ENCODE measurements at places on chromosomes 12 and 14.

DNA sequence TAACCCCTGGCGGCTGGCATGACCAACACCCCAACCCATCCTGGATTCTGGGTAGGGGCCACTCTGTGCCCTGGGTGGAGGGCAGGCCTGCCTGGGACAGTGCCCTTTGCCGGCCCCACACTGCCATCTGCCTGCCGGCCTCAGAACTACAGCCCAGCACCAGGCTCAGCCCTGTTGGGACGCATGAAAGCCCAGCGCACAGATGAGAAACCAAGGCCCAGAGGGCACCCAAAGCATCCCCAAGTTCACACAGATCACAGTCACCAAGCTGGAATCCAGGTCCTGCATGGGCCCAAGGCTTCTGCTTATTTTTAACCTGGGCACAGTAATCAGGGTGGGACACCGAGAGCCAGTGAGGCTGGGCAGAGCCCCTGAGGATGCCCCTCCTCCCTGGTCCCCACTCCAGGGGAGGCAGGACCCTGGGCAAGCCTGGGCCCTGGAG, 26.2 kb downstream of the RFLNA start:
- DNase-seq, result peak; percentile 85

DNA sequence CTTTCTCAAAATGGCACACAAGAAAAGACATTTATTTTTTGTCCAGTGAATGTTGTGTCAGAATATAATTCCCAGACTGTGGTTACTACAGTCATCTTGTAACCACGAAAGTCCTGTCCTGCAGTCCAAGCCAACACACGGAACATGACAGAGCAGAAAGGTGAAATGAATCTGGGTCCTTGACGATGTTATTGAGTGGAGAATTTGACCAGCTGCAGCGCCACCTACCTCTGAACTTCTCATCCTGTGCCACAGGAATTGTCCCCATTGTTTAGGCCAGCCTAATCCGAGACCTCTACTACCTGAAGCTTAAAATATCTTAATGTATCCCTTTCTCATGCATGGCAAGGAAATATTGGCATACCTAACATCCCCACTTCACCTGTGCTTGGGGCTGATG, 64.1 kb upstream of the OTX2 start:
- DNase-seq, result no peak

GRCh38 chr12:32062881-32063280, 43.8 kb upstream of the BICD1 start:
- no peak for DNase-seq

DNA sequence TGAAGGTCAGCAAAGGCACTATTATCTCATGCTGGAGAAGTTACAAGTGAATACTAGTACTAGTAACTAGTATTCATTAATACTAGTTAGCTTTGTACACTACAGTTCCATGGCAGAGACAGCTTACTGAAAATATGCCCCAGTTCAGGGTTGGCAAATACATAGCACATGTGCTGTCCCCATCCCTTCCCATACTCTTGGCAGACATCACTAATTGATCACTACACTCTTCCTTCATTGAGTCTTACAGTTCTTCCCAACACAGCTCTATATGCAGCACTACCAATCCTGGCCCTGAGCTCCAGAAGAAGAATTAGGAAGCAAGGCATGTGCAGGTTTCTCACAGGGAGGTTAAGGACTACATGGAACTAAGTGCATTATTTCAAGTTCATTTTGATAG, 168.3 kb upstream of the EEA1 start:
- no peak for DNase-seq

DNA sequence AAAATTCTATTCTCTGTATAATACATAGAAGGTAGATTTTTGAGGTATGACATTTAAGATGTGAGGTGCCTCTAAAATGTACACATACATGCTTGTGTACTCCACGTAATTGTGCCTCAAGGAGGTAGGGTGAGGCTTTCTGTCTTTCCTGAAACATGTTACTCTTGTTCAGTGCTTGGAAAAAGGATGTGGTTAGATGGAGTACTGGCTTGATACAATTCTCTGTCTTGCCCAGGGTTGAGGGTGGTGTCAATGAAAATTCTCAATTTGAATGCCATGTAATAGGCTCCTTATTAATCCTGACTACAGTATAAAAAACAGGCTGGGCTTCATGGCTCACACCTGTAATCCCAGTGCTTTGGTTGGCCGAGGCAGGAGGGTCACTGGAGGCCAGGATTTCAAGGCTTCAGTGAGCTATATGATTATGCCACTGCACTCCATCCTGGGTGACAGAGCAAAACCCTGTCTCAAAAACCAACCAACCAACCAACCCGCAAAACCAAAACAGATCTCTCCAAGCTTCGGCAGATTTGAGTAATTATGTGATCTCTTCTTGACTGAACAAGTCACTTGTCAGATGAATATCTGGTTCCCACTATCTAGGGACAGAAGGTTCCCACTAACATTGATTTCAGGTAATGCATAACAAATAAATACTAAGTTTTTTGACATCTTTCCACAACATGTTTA, 41.6 kb downstream of the RCOR1 start:
- DNase-seq, result no peak

- no peak for DNase-seq
Measured at GRCh38 chr14:65937079-65937959, 524.8 kb downstream of the FUT8 start.

GRCh38 chr12:45349916-45350315, 134.0 kb downstream of the ANO6 start:
- no peak for DNase-seq

- no peak for DNase-seq
Measured at GRCh38 chr12:2877953-2878732, 1.1 kb downstream of the RHNO1 start.

- no peak for DNase-seq
Measured at GRCh38 chr12:94798113-94798512, 147.8 kb upstream of the TMCC3 start.

DNA sequence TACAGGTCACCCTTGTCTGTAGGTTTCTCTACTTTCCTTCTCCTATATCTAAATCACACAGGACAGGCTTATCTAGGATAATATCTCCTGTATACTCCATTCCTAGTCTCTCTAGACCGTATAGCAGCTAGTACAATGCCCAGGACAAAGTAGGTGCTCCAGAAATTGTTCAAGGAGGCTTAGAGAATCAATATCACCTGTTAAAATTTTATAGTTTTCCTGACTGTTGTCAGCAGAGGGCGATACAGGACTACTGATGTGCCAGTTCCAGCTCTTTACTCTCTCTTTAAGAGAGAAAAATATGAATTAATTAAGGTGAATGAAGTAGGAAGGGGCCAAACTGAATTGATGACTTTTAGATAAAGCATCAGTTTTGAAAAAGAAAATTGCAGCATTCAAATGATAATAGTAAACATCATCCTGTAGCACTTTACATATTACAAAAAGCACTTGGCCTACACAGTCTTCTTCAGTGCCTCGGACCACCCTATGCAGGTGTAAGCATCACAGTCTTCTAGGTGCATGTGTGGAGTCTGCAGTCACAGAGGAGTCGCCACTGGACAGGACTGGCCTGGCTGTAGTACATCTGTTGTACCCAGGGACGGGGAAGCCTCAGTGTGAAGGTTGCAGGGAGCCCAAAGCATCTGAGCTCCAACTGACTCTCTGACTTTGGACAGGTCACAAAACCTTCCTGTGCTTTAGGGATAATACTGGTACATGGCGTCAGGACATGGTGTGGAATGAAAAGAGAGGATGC, 61.9 kb upstream of the MAX start:
- DNase-seq, result no peak

DNA sequence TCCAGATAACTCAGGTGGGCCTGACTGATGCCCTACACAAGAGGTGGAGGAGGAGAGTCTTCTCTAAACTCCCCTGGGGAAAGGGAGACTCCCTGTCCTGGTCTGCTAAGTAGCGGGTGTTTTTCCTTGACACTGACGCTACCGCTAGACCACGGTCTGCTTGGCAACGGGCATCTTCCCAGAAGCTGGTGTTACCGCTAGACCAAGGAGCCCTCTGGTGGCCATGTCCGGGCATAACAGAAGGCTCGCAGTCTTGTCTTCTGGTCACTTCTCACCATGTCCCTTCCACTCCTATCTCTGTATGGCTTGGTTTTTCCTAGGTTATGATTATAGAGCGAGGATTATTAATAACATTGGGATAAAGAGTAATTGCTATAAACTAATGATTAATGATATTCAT, 965.5 kb downstream of the TMEM121 start:
- DNase-seq, result no peak

DNA sequence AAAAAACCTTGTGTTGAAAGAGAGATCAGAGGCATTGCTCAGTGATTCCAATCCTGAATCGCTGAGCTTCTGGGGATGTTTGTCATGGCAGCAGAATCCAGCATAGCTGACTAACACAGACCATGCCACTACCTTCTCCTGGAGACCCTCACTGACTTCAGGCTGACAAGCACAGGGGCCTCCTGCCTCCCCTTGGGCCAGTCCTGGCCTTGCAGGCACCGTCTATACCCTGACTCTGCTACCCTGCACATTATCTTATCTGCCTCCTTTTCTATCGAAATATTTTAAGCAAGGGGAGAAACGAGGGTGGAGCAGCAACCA, 139.8 kb downstream of the KIF26A start:
- peak; percentile 50 for DNase-seq

DNA sequence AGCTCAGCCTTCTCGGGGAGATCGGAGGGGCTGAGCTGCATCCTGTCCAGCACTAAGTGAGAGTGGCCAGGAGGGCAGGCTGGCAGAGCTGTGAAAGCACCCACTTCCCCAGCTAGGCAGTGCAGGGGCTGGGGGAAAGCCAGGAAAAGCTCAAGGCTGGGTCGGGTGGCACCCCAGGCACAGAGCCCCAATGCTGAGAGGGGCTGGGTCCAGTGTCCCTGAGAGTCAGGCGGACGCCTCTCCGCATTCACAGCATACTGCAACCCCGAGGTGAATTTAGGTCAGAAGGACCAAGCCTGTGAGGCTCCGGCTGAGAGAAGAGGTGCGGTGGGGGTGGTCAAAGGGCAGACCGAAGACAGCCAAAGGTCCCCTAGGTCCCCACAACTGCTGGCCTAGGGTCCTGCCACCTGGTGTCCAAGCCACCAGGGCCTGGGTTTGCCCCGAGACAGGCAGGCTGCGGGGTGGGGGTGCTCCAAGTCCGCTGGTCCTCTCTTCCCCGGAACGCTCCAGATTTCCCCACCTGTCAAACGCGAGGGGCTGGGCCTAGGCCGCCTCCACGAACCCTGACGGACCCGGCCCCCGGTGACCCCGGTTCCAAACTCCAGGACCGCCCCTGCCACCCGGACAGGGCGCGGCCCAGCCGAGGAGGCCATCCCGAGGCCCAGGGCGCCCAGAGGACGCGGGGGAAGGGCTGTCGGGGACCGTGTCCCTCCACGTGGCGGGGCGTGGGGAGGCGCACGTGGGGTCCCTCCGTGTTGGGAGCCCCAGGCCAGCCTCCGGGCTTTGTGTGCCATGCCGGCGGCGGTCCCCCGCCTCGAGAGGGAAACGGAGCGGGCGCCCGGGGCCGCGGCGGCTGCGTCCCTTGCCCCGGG, 527 bp downstream of the CAMKK2 start:
- peak; percentile 77 for DNase-seq

GRCh38 chr12:51661836-51662235, 70.8 kb downstream of the SCN8A start:
- DNase-seq, result no peak

DNA sequence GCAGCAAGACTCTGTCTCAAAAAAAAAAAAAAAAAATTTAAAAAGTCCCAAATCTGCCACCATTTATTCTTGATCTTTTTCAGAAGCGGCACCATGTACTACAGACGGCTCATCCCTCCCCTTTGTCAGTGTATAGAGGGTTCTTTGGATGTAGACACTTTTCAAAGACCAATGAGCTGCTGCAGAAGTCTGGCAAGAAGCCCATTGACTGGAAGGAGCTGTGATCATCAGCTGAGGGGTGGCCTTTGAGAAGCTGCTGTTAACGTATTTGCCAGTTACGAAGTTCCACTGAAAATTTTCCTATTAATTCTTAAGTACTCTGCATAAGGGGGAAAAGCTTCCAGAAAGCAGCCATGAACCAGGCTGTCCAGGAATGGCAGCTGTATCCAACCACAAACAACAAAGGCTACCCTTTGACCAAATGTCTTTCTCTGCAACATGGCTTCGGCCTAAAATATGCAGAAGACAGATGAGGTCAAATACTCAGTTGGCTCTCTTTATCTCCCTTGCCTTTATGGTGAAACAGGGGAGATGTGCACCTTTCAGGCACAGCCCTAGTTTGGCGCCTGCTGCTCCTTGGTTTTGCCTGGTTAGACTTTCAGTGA, 6.5 kb upstream of the ACACB start:
- no peak for DNase-seq
